Naive thymus-derived CD8-positive, alpha-beta T cell (primary cell): ENCODE measurements at places on chromosomes 12 and 14. TPM values are rescaled to one million over a fixed set of nuclear protein-coding genes. Genes with fewer than 3 reads are reported as not detected.

The OR6C1 gene
- total RNA-seq: not detected

DNA sequence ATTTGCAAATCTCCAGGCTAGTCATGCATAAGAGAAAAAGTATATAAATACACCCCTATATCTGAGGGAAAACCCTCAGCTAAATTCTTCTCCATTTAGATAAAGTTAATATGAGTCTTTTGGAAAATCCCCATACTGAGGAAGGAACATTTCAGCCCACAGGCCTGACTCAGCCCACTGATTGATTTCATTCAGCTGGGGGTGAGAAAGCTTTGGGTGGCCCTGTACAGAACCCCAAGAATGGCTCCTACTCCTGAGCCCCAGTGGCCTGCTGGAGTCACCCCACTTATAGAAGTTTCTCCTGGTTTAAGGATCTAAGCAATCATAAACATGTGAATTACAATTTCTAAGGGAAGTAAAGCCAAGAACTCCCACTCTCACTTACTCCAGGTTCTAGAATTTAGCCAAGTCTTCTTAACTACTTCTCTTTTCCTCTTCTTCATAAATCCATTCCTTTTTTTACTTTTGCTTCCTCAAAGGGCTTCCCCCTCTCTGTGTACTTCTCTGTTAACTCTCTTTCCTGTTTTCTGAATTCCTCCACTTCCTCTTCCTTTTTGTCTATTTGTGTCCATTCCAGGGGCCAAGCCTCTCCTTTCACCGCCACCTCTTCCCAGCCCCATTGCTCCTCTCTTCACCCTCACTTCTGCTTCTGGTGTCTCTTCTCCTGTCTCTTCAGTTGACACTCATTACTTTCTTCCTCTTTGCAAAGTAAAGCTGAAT, 21.0 kb downstream of the RTN1 start:
- DNase-seq: no peak

DNA sequence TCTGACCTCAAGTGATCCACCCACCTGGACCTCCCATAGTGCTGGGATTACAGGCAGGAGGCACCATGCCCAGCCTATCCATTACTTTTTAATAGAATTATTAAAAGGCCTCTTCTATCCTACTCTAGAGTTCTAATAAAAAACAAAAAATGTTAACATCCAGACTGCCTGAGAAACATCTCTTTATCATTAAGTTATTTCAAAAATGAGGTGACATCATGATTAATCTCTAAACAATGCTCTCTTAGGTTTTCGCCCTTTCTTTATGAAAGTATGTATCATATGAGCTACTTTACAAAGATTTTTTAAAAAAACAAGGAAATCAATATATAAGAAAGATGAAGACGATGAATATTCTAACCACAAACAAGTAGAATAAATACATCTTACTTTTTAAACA, 52.6 kb downstream of the FGD6 start:
- DNase-seq: no peak

GRCh38 chr12:26872625-26873024, 39.6 kb upstream of the ITPR2 start:
- no peak for DNase-seq

- DNase-seq: no peak
These were observed 87.6 kb upstream of the EGLN3 start for GRCh38 chr14:34038358-34039057.

DNA sequence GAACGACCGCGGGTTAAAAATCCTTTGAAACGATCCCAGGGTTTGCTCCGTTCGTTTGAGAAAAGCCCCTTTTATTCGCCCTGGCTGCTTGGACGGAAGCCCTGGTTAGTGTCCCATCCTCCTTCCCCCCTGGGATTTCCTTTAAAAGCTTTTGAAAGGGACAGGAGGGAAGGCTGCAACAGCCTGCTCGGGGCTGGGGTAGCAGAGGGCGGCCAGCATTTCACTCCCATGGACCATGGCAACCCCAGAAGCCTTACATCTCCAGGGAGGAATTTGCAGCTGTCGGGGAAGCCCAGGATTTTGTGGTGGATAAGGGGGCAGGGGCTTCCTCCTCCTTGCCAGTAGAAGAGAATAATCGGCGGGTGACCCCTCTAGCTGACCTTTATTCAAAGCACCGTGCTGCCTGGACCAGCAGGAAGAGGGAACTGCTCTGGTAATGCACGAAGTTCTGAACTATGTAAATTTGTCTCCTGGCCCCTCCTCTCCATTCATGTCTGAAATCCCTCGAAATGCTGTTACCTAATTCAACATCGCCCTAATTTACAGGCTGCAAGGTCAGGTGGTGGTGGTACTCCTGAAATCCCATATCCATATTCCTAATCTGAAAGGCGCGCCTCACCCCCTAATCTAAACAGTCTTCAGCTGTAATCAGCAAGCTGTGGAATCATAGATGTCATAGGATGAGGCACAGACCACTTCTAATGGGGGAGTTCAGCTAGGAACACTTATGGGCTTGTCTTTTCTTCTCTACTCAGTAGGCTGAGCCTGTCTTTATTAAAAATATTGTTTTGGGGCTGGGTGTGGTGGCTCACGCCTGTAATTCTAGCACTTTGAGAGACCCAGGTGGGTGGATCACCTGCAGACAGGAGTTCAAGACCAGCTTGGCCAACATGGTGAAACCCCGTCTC, 1.0 kb upstream of the CLIP1 start:
- DNase-seq: no peak

DNA sequence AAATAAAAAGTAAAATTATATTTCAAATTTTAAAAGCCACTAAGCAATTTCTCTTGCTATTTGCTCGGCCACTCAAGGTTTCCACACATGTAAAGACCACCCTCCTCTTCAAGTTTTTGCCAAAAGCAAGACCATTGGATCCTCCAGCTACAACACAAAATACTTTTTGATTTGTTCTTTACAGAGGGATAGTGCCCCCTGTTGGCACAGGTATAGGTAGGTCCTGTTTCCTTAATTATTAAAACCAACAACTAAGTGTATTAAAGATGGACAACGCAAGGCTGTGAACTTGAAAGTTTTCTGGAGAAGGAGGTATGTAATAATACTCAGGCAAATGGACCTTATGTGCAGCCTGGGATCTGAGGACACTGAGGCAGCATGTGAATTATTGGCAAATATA, 23.8 kb downstream of the ATP6V1D start:
- no peak for DNase-seq

DNA sequence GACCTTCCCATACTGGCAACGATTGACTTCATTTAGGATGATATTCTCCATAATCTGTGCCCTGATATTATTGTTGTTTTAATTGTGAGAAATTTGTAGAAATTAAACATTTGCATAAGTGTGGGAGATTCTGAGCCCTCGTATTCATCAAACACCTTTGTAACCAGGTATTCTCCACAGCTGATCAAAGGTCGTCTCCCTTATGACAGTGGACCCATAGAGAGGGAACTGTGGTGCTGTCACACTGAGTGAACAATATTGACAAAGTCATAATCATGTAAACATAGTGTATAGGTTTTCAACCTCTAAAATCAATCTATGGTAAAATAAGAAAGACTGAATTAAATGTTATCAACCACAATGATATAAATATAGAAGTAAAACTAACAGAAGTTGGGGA, 14.9 kb upstream of the PLEKHG3 start:
- no peak for DNase-seq
